ENCODE measurements at places on chromosomes 6 and 20.

GRCh38 chr6:31169123-31169857, 1.2 kb downstream of the POU5F1 start:
- DNase-seq = no peak

GRCh38 chr20:31860390-31861134, 9.8 kb downstream of the DUSP15 start:
- no peak for DNase-seq

GRCh38 chr6:28897369-28897745, 26.4 kb downstream of the TRIM27 start:
- no peak for DNase-seq

GRCh38 chr6:55282115-55282514, 45.2 kb upstream of the GFRAL start:
- DNase-seq = no peak

- no peak for DNase-seq
Observed at GRCh38 chr20:23528867-23529431, 38.0 kb downstream of the CST8 start.

DNA sequence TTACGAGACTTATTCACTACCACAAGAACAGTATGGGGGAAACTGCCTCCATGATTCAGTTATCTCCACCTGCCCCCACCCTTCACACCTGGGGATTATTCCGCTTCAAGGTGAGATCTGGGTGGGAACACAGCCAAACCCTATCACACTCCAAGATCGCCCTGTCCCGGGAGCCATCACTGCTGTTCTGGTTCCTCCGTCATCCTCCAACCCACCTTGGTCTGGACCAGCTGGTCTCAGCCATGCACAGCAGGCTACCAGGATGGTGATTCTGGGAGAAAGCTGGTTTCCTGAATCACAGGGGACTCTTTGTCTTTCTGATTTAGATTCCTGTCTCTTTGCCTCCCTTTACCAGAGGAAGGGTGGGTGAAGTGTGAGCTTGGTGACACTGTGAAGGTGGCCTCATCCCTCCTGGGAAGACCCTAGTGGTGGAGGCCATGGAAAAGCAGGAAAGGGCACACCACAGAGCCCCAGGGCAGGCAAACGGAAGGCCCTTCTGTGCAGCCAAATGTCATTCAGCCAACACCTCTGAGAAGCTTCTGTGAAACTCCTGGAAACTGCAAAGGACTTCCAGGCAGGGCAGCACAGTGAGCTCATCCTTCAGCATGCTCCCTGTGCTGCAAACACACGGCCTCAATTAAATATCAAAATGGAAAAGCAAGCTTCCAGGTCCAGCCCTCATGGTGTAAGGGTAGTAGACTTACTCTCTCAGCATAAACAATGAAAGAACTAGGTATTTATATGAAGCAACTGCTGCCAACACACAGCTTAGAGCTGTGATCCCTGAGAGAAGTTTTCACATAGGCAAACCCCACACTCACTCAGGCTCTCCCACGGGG, 169.8 kb downstream of the ANKRD60 start:
- DNase-seq = no peak

DNA sequence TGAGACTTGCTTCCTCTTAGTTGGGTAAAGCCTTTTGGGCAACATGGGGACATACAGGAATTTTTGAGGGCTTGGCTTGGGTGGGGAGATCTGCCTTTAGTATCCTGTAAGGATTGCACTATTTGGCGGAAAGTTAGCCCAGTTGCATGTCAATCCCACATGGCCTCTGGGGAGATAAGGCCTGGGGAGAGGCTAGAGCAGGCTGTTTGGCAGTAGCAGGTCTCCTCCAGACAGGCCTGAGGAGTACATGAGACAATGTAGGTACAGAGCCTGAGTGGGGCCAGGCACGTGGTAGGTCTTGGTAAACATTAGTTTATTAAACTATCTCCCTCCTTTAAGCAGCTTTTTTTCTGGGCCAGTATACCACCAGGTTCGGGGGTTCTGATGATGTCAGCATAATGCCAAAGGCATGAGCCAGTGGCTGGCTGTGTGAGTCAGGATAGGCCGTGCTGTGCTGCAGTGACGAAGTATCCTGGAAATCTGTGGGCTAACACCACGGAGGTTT, 147.9 kb downstream of the VEGFA start:
- DNase-seq = no peak

DNA sequence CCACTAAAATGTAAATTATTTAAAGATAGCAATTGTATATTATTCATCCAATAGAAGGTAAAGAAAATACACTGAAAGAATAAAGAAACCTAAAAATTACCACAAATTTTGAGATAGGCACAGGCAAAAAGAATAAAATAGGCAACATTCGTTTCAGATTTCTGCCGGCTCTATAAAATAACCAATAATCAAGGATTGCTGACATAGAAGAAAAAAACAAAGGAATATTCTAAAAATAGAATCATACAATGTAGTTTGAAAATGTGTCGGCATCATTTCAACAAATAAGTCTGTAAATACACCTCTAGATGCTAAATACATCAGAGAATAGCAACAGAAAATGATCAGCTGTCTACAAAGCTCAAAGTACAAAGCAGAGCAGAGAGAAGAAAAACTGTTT, 973.3 kb downstream of the EPHA7 start:
- DNase-seq = no peak
